ENCODE measurements at places on chromosomes 2 and 18. TPM values are rescaled to one million over a fixed set of nuclear protein-coding genes. Genes with fewer than 3 reads are reported as not detected.

EPG5 gene
- 22.1 TPM for total RNA-seq

SPIRE1 gene
- 13.9 TPM for total RNA-seq

SKA1 gene
- total RNA-seq: 35.8 TPM

EVX2 gene
- not detected for total RNA-seq

ZNF514 gene
- total RNA-seq: 4.4 TPM

MC2R gene
- not detected for total RNA-seq

CAVIN2 gene
- total RNA-seq: 3.0 TPM

CLEC4F gene
- total RNA-seq: not detected

NFATC1 gene
- 3.2 TPM for total RNA-seq

VPS4B gene
- 21.0 TPM for total RNA-seq

RUFY4 gene
- not detected for total RNA-seq

SETBP1 gene
- total RNA-seq: 0.98 TPM

SERPINB5 gene
- total RNA-seq: not detected

CYP26B1 gene
- 0.51 TPM for total RNA-seq

C2orf80 gene
- total RNA-seq: not detected

AKAIN1 gene
- not detected for total RNA-seq

CD302 gene
- total RNA-seq: 1.6 TPM

PRADC1 gene
- total RNA-seq: 7.4 TPM

POTEJ gene
- not detected for total RNA-seq

ST8SIA5 gene
- total RNA-seq: not detected

TNP1 gene
- not detected for total RNA-seq

TXNDC2 gene
- total RNA-seq: 0.13 TPM

CD8A gene
- total RNA-seq: not detected

ASB18 gene
- not detected for total RNA-seq

ERICH2 gene
- total RNA-seq: not detected

KLHL14 gene
- total RNA-seq: 3.3 TPM

CRYBA2 gene
- not detected for total RNA-seq

PCBP1 gene
- total RNA-seq: 175 TPM

IHH gene
- not detected for total RNA-seq

DNAJC5G gene
- total RNA-seq: not detected

PRSS56 gene
- not detected for total RNA-seq

XRCC5 gene
- 220 TPM for total RNA-seq

DBI gene
- total RNA-seq: 169 TPM

SIGLEC15 gene
- 29.2 TPM for total RNA-seq

KHK gene
- 2.5 TPM for total RNA-seq

CCDC150 gene
- 1.5 TPM for total RNA-seq

THOC1 gene
- total RNA-seq: 17.8 TPM

ACP1 gene
- total RNA-seq: 66.2 TPM

GKN2 gene
- total RNA-seq: not detected

REG1B gene
- not detected for total RNA-seq

CDH19 gene
- total RNA-seq: not detected

CHST9 gene
- 2.0 TPM for total RNA-seq

PREPL gene
- 19.1 TPM for total RNA-seq

MYL1 gene
- total RNA-seq: not detected

All from mesangial cell (primary cell).